Immature natural killer cell (primary cell): ENCODE measurements at places on chromosomes 3 and 15. TPM values are rescaled to one million over a fixed set of nuclear protein-coding genes. Genes with fewer than 3 reads are reported as not detected.

The SLC28A1 gene
- not detected for polyA plus RNA-seq

The CCDC54 gene
- polyA plus RNA-seq: not detected

GRCh38 chr3:136586580-136586979, 165.6 kb downstream of the STAG1 start:
- no peak for DNase-seq

- DNase-seq: no peak
These were observed 126.5 kb downstream of the FAM43A start for GRCh38 chr3:194812176-194812575.

DNA sequence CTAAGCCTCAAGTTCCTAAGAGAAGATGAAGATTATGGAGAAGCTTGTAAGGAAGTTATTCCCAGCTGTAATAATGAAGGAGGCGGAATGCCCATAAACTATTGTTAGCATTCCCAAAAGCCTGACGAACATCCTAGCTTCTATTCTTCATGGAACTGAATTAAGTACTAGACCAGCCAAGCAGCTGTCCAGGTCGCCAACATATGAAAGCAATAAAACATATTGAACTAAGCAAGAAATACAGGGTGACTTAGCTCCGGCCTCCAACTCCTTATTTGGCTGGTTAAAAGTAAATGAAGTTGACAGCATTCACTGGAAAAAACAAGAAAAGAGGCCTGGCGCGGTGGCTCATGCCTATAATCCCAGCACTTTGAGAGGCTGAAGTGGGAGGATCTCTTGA, 174.0 kb upstream of the TPM1 start:
- DNase-seq: no peak
